ENCODE measurements at places on chromosomes 7 and 10. TPM values are rescaled to one million over a fixed set of nuclear protein-coding genes. Genes with fewer than 3 reads are reported as not detected.
A peak's percentile ranks its signal among the peaks of the same experiment; 100 is the strongest.

MMD2 gene
- total RNA-seq = not detected

PSD gene
- total RNA-seq = 2.8 TPM

ANXA8 gene
- 14.1 TPM for total RNA-seq

GRCh38 chr10:14727465-14727864 lies 47.2 kb downstream of the FAM107B start:
- no peaks in the 10 kb centered on the region for H3K4me1 ChIP-seq
- H3K4me3 ChIP-seq = no peak overlapping the region
- H3K36me3 ChIP-seq = no peaks in the 10 kb centered on the region
- no peak overlapping the region for H3K27ac ChIP-seq

DNA sequence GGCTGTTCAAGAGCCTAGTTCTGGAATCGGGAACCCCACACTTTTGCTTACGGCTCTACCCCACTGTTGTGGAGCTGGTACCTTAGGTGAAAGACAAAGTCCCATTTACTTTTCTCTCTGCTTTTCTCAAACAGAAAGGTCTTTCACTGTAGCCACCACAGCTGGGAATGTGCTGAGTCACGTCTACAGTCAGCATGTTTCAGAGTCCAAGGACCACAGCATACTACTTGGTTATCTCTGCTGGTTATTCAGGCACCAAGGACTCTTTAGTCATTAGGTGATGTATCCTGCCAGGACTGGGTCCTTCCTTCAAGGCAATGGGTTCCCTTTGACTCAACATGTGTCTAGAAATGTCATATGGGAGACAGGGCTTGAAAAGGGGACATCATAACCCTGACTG lies 266.8 kb upstream of the STEAP1 start:
- no peak overlapping the region for H3K4me3 ChIP-seq
- peaks cover 7% of the 10 kb centered on the region for H3K4me1 ChIP-seq
- H3K27me3 ChIP-seq = no peaks in the 10 kb centered on the region
- H3K27ac ChIP-seq = no peak overlapping the region
- no peak for DNase-seq

DNA sequence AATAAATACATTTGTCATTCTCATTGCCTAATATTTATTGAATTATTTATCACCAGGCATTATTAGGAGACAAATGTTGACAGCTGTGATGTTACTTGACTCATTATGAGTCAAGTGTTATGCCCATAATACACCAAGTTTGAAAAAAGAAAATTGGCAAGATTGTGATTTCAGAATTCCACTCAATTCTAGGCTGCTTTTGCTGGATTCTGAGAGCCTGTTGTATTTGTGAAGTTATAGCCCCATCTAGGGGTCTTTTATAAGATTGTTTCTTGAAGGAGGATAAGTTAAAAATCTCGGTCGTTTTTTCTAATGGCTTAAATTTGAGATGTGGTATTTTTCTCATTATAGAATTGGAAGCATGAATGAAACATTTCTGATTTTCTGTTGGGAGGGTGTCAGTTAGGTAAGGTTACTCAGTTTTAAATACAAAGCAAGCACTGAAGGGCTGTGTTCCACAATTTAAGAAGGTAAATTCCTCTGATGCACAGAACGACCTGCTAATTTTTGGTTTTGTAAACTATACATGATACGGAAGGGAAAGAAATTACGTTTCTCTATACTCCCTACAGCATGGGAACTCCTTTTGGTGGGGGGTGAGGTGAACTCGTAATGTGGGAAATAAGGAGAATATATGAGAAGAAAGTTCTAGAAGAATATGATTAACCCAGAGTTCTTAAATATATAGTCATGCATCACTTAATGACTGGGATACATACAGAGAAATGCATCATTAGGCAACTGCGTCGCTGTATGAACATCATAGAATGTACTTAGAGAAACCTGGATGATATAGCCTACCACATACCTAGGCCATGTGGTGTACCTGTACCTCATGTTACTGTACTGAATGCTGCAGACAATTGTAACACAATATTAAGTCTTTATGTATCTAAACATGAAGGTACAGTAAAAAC lies 2.6 kb downstream of the STK31 start:
- peak; percentile 52 for DNase-seq
- H3K27me3 ChIP-seq = no peaks in the 10 kb centered on the region
- no peak overlapping the region for H3K27ac ChIP-seq
- H3K36me3 ChIP-seq = no peaks in the 10 kb centered on the region

DNA sequence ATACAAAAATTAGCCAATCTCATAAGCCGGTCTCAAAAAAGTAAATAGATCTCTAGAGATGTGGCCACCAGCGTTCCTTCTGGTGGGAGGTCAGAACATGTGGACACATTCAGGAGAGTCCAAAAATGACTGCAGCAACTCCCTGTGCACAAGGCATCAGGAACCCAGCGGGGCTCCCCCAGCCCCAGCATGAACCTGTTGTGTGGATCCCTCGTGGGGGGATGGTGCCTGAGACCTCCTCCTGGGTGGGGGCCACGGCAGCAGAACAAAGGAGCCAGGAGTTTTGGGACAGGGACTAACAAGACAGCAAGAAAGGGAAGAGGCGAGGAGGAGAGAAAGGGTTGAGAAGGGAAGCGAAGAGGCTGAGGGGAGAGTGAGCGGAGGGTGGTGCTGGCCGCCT lies 121.8 kb downstream of the WDR37 start:
- H3K27ac ChIP-seq = no peak overlapping the region
- no peak overlapping the region for H3K4me3 ChIP-seq

- H3K4me1 ChIP-seq = no peaks in the 10 kb centered on the region
- no peaks in the 10 kb centered on the region for H3K36me3 ChIP-seq
- no peak overlapping the region for H3K4me3 ChIP-seq
- no peaks in the 10 kb centered on the region for H3K27me3 ChIP-seq
- no peak overlapping the region for H3K27ac ChIP-seq
- no peak for DNase-seq
Measured at GRCh38 chr7:94832051-94832450, 75.3 kb upstream of the PPP1R9A start.

DNA sequence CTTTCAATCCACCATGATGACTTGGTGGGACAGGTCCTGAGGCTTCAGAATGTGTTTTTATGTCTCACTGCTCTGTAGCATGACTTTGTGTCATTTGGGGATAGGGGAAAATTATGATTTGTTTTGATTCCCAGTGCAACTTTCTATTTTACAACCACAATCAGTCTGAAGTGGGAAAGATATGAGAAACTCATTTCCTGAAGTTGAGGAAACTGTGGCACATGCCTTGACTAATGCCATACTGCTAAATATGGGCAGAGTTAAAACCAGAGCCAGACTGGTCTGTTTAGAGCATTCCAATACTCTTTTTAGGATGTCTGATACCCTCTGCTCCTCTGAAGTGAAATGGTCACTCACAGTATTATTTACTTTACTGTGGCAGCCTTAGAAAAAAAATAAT lies 307.7 kb downstream of the ADRA2A start:
- no peak for DNase-seq
- no peak overlapping the region for H3K4me3 ChIP-seq
- H3K27me3 ChIP-seq = no peaks in the 10 kb centered on the region
- no peaks in the 10 kb centered on the region for H3K36me3 ChIP-seq

GRCh38 chr7:149776289-149776688 lies 2.9 kb upstream of the ZNF467 start:
- DNase-seq = no peak
- H3K27ac ChIP-seq = no peak overlapping the region
- H3K36me3 ChIP-seq = no peaks in the 10 kb centered on the region
- H3K4me1 ChIP-seq = no peaks in the 10 kb centered on the region
- H3K4me3 ChIP-seq = no peak overlapping the region
- no peaks in the 10 kb centered on the region for H3K27me3 ChIP-seq

Data from Caco-2 (cell line).